ENCODE measurements at places on chromosomes 3 and 15.

- DNase-seq: no peak
Observed at GRCh38 chr3:184450547-184450946, 70.7 kb downstream of the CHRD start.

DNA sequence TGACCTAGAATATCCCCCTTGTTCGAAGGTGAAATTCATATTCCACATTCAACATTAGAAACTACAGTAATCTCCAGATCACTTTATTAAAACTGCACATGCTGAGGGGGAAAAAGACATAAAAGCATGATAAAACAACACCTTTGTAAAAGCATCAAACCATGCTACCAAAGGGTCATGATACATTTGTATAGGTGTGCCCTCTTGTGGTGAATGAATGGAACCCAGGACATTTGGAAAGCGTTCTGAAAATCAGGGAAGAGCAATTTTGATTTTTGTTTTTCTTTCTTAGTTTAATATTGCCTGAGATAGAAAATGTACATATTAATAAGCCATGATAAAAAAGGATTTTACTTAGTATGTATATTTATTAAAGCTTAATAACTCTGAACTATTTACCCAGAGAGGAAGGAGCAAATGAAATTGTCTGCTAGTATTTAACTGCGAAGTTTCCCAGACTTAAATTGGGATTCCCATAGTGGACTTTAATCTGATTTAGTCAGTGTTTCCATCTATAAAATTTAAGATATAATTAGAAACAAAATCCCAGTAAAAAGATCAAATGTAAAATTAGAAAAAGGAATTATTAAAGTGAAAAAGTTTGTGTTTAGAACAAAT is 105.8 kb upstream of the ARL6 start:
- no peak for DNase-seq

DNA sequence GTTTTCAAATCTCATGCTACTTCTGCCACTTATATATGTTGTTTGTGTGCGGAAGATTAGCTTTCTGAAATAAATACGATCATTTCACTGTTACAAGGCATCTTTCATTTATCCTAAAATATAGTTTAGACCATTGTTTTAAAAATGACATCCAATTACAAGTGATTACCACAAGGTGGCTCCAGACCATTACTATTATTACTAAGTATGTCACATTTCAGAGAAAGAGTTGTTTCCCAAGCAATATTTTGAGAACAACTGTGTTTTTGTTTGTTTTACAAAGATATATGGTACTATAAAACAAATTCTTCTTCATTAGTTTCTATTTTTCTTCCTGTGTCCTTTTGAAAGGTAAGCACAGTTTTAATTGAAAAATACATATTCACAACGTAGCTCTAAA is 136.0 kb upstream of the RAP2B start:
- DNase-seq: no peak

DNA sequence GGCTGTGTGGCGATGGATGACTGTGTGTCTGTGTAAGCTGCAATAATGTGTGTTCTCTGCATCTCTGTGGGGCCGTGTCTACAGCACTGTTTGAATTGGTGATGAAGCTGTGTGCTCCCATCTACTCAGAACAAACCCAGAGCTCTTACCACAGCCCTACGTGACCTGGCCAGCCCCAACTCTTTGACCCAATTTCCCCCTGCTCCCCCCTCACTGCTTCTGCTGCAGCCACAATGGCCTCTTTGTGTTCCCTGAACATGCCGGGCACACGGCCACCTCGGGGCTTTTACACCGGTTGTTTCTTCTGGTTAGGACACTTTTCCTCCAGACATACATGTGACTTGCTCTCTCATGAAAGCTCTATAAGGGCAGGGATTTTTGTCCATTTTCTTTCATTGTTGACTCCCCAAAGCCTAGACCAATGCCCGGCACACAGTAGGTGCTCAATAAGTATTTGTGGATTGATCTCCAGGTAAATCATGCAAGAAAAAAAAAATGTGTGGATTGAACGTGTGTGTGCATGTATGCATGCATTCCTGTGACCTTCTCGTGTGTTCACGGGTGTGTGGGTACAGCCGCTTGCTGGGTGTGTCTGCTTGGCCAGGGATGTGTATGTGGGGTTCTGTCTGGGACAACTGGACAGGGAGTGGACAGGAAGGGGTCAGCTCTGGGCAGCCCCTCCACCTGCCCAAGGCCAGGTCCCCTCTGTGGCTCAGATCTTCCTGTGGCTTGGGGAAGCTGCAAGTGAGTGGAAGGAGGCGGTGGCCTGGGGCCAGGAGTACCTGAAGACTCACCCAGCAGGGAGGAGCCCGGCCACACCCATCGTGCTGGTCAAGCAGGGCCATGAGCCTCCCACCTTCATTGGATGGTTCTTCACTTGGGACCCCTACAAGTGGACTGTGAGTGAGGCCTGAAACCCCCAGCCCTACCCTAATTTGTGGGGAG is 14.8 kb downstream of the VILL start:
- no peak for DNase-seq

DNA sequence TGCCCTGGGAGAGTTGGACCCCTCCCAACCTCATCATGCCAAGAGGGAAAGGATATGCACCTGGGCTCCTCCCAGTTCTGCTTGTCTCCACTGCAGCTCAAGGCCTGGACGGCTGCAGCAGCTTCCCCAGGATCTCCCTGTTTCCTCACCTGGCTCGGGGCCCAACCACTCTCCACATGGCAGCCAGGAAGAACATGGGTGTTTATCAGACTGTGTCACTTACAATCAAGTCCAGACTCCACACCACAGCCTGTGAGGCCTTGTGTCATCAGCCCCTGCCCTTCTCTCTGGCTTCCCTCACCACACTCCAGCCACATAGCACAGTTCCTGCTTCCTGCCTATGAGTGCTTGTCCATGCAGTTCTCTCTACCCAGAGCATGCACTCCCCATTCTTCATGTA is 534.4 kb downstream of the EPHB1 start:
- DNase-seq: no peak

GRCh38 chr3:183265834-183266417 is 12.9 kb downstream of the B3GNT5 start:
- DNase-seq: no peak

GRCh38 chr3:26522919-26523318 is 99.7 kb upstream of the LRRC3B start:
- DNase-seq: no peak

GRCh38 chr3:143455480-143455879 is 335.9 kb downstream of the CHST2 start:
- no peak for DNase-seq

DNA sequence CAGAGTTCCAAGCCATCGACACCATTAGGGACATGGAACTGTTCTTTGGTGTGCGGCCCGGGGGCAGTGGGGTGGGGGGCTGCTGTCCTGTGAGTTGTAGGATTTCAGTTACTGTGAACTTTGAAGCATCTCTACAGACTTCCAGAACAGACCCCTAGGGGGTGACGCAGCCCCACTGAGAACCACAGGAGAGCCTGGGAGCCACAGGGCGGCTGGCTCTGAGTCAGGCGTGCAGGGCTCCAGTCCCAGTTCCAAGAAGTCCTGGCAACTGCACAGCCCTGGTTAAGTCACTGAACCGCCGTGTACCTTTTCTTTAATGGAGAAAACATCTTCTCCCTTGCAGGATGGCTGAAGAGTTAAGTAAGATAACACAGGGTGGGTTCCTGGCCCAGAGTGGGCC is 23.5 kb upstream of the LRTM1 start:
- no peak for DNase-seq

GRCh38 chr15:37007301-37007700 is 93.0 kb downstream of the MEIS2 start:
- no peak for DNase-seq

DNA sequence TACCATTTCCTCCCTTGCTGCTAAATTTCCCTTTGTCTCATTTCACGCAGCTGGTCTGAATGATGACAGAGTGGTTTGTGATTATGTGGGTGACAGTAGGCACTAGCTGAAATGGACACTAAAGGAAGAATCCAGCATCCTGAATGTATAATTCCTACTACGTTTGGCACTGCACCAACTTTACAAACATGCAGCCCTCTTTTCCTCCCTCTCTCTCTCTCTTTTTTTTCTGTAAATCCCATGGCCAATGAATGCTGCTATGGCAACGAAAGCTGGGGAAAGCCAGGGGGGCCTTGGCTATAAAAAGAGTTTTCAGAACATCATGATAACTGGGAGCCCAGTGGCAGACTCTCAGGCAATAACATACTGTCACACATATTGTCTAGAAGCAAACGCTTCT is 367.2 kb upstream of the AGTR1 start:
- no peak for DNase-seq

GRCh38 chr3:160583451-160583850 is 18.1 kb upstream of the KPNA4 start:
- no peak for DNase-seq

GRCh38 chr3:192812743-192813383 is 85.5 kb upstream of the FGF12 start:
- DNase-seq: no peak

DNA sequence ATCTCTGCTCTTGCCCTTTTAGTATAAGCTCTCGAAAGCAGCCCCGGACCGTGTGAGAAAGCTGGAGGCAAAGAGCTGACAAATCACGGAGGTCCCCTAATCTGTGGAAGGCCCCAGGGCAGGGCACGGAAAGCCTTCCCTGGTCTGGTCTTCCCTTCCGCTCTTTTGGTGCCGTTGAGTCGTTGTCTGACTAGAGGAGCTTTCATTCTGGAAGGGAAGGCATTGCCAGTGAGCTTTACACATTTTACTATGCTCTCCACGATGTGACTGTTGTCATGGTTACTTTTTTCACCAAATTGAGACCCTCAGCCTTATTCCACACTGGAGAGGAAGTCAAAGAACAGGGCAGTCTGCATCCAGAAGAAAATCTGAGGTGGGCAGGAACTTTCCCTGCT is 71.7 kb downstream of the CYP19A1 start:
- DNase-seq: no peak

GRCh38 chr15:66565141-66565641 is 607 bp downstream of the LCTL start:
- DNase-seq: no peak

- no peak for DNase-seq
Observed at GRCh38 chr3:72567474-72567873, 280.8 kb downstream of the SHQ1 start.

DNA sequence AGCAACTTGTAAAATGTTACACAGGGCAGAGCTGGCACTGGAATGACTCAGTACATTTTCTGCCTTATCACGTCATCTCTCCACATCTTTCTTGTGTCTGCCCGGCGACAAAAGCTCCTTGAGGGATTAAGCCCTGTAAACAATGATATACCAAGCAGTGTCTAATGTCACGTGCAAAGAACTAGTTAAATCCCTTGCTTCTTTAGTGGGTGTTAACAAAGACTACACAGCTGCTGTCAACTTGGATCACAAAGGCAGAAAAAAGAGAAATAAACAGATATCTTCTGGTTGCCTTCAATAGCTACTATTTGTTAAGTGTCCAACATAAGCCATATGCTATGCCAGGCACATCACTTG is 48.1 kb upstream of the FRMD4B start:
- DNase-seq: no peak
